Endothelial cell (in vitro differentiated cells): ENCODE measurements at places on chromosomes 12 and 14.

DNA sequence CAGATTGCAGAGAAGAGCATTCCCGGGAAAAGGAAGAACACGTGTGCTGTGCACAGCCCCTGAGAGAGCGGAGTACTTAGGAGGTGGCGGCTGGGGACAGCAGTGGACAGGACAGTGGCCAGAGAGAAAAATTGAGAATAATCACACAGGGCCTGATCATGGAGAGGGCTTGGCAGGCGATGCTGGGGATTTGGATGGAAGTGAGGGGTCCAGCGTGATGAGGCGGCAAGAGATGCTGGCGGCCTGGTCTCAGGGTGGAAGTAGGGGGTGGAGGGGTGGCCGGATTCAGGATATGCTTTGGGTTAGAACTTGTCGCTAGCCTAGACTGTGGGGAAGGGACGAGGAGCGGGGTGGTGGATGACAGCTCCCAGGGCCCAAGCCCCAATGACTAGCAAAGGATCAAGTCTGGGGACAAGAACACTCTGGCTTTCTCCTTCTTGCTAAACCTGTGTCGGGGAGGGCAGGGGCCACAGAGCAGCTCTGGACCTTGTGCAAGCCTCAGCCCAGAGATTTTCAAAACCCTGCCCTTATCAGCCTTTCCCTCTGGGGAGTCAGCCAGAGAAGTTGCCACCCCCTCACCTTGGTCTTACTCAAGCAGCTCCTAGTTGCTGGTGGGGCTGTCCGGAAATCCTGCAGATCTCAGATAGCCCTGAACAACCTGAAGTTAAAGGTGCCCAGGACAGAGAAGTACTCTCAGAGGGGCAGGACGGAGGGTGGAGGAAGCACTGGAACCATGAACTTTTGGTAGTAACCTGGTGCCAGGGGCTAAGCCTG, 1.3 kb downstream of the HVCN1 start:
- DNase-seq: no peak

GRCh38 chr14:87644689-87645088, 348.3 kb downstream of the GALC start:
- no peak for DNase-seq

GRCh38 chr14:68788996-68789820, 3.7 kb downstream of the ZFP36L1 start:
- peak; percentile 55 for DNase-seq

DNA sequence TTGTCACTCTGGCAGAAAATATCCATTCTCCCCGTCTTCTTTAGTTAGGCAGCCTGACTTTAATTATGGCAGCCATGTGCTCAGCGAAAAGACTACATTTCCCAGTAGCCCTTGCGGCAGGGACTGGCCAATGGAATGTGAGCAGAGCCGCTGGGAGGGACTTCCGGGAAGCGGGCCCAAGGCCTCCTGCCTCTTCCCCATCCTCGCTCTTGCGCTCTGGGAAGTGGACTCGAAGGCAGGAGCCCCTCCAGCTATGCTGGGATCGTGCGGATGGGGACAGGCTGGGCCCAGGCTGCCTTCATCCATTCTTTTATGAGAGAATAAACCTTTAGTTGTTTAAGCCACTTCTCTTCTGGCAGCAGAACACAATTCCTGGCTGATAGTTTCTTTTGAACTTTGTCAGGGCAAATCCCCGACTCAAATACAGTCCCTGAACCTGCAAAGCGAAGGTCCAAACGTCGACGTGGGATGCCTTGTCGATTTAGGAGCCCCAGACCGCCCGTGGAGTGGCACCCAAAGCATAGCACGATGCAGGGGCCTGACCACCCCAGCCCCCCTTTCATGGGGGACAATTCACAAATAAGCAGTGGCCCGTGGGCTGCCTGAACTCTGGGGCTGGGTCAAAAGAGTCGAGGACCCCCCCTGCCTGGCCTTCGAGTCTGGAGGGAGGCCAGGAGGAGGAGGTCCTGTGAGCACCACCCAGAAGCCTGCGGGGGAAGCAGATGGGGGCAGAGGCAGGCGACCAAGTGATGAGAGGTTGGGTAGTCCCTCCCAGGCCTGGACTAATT, 15.6 kb upstream of the LRTM2 start:
- DNase-seq: peak; percentile 83
